GM20000 (cell line): ENCODE measurements at places on chromosomes 11 and 22.

DNA sequence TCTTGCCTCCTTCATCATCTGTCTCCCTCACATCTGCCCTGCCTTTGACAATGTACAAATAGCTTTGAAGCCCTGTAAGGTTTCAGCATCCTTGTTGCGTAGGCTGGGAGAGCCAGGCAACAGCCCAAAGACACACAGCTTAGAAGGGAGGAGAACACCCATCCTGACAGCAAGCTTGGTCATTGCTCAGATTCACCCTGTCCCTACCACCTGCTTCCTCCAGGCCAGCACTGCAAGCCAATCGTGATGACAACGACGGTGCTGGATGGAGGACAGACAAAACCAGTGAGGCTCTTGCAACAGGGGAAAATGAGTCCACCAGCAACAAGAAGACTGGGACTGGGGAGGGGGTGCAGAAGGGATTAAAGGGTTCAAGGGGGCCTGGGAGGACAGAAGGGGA lies 32.9 kb upstream of the CD5 start:
- no peak for DNase-seq

- no peak for DNase-seq
Measured at GRCh38 chr11:87430821-87431220, 393.1 kb downstream of the TMEM135 start.

DNA sequence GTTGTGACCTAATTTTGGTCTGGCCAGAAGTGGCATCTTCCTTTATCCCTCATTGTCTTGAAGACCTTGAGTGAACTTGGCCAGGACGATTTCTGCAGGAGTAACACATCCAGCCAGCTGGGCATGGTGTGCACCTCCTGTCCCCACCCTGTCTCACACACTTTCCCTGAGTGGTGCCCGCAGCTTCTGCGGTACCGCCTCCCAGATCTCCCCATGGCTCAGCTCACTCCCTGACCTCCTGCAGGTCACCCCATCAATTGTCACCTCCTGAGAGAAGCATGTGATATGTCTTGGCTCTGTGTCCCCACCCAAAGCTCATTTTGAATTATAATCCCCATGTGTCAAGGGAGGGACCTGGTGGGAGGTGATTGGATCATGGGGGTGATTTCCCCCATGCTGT lies 50.2 kb upstream of the TP53I11 start:
- no peak for DNase-seq

- DNase-seq: peak; percentile 90
Measured at GRCh38 chr11:76799066-76799804, 16.1 kb downstream of the TSKU start.

DNA sequence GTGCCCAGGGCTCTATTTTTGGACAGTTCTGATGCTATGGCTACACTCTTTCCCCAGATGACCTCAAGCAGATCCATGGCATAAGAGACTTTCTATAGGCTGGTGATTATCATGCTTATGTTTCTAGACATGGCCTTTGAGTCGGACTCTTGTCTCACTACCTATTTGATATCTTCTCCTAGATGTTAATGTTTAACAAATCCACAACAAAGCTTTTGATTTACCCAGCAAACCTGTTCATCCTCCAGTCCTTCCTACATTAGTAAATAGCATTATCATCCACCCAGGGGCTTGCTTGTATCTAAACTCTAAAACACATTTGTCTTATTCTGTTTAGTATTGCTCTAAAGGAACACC lies 188.7 kb downstream of the CSNK2A3 start:
- no peak for DNase-seq

DNA sequence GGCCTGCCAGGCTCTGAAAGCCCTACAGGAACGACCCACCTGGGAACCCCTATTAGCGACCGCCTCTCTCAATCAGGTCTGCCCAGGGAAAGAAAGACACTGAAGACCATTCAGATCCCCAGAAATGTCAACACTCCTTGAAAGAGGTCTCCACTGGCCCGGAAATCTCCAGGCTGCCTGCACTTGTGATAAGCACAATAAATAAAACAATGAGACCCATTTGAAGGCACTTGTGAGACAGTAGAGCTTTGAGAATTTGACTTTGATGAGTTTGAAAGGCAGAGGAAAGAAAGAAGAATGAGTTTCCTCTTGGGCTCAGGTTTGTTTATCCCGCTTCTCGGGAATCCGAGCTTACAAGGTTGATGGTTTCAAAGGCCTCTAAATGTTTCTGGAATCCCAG lies 416.3 kb downstream of the BUD13 start:
- DNase-seq: no peak

- no peak for DNase-seq
Measured at GRCh38 chr11:15233371-15234165, 118.8 kb downstream of the INSC start.

- no peak for DNase-seq
Measured at GRCh38 chr11:1826552-1827094, 8.2 kb upstream of the SYT8 start.

GRCh38 chr11:72085621-72086351 lies 5.1 kb downstream of the LRRC51 start:
- DNase-seq: no peak
